Lung (tissue), 17 donors: ENCODE measurements at places on chromosomes 1 and 21. TPM values are rescaled to one million over a fixed set of nuclear protein-coding genes. Genes with fewer than 3 reads are reported as not detected.

LCE1B gene
- not detected for total RNA-seq

CRNN gene
- total RNA-seq, result not detected

RGS16 gene
- total RNA-seq, result 13.6 TPM

MTARC1 gene
- total RNA-seq, result 22.3 TPM

FMO3 gene
- 9.0 TPM for total RNA-seq

WDR64 gene
- not detected for total RNA-seq

FAM163A gene
- total RNA-seq, result 0.09 TPM

CLDN17 gene
- total RNA-seq, result not detected

VTCN1 gene
- total RNA-seq, result 3.0 TPM

CELA3A gene
- total RNA-seq, result not detected

TRAF5 gene
- 8.6 TPM for total RNA-seq

DNA sequence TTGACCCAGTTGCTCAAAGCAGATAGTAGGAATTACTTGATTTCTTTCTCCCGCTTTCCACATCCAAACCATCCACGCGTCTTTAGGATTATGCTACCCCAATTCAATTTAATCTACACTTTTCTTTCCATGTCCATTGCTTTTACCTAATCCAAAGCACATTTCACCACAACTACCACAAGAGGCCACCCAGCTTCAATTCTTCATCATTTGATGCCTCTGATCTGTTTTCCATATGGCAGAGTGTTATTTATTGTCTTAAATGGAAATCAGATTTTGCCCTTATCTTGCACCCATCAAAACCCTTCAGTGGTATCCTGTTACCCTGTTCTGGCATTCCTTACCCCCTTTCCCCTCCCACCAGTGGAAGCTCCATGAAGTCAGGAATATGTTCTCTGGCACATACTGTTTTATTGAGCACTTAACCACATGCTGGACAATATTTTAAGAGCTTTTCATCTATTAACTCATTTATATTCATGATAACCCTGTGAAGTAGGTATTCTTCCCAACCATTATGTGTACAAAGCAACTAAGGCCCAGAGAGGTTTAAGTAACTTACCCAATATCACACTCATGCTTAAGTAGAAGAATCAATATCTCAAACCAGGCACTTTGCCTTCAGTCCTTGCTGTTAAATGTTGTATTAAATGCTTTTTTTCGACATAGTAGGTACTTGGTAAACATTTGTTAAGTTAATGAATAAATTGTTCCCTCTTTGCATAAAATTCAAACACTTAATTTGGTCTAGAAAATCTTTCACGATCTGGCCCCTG, 34.6 kb downstream of the CLIC4 start:
- peaks cover 6% of the 10 kb centered on the region for H3K4me1 ChIP-seq
- no peak for DNase-seq
- H3K36me3 ChIP-seq, result no peaks in the 10 kb centered on the region
- H3K27ac ChIP-seq, result no peak overlapping the region
- H3K27me3 ChIP-seq, result no peaks in the 10 kb centered on the region

DNA sequence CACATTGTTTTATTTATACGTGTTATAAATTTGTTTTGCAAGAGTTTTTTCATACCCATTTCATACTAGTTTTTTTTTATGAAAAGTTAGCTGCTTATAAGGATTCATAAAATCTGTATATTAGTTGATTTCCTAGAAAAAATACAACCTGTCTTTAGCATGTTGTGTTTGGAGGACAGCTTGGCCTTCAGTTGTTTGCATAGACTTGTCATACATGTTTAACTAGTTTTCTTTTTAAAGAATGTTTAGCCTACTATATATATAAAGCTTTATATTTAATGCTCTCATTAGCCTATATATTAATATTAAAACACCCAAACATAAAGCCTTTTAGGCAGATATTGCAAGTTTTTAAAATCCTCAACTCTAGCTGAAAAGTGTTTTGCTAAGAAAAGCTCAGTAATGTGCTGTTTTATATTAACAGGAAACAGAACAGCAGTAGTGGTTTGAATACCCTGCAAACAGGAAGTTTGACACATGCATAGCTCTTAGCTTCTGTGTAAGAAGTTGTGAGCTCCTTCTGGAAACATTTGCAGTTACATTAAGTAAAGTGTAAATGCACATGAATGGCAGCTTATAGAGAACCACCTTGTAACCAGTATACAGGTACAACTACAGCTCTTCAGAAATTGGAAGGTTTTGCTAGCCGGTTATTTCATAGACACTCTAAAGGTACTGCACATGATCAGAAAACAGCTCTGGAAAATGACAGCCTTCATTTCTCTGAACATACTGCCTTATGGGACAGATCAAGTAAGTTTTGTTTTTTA, at the start of gene PRKACB:
Gene PRKACB, plus strand, starts transcription at position 476 of the 770 bp plus-strand sequence. Its CDS starts 91 bp downstream, at position 567.
- H3K27ac ChIP-seq, result no peak within 1 kb of the TSS
- H3K4me3 ChIP-seq, result no peak within 1 kb of the TSS
- no peaks in the 10 kb centered on the region for H3K36me3 ChIP-seq
- H3K27me3 ChIP-seq, result no peaks in the 10 kb centered on the region
- peaks cover 14% of the 10 kb centered on the region for H3K4me1 ChIP-seq

- H3K36me3 ChIP-seq, result peaks cover 5% of the 10 kb centered on the region
- no peak for DNase-seq
- no peaks in the 10 kb centered on the region for H3K27me3 ChIP-seq
- no peak overlapping the region for H3K27ac ChIP-seq
- no peak overlapping the region for H3K4me3 ChIP-seq
These were observed 9.6 kb downstream of the TMCO1 start for GRCh38 chr1:165759095-165759494.

- no peak for DNase-seq
- H3K27ac ChIP-seq, result no peak overlapping the region
- no peak overlapping the region for H3K4me3 ChIP-seq
- no peaks in the 10 kb centered on the region for H3K4me1 ChIP-seq
These were observed 359.9 kb downstream of the PCP4 start for GRCh38 chr21:40227096-40227495.

- peaks cover 29% of the 10 kb centered on the region for H3K4me1 ChIP-seq
- H3K36me3 ChIP-seq, result no peaks in the 10 kb centered on the region
These were observed 421.3 kb upstream of the ADGRL2 start for GRCh38 chr1:81379430-81379829.

GRCh38 chr1:69898403-69898947, 306.9 kb downstream of the LRRC40 start:
- H3K36me3 ChIP-seq, result no peaks in the 10 kb centered on the region
- no peak overlapping the region for H3K4me3 ChIP-seq
- no peak overlapping the region for H3K27ac ChIP-seq
- H3K27me3 ChIP-seq, result no peaks in the 10 kb centered on the region
- no peaks in the 10 kb centered on the region for H3K4me1 ChIP-seq

DNA sequence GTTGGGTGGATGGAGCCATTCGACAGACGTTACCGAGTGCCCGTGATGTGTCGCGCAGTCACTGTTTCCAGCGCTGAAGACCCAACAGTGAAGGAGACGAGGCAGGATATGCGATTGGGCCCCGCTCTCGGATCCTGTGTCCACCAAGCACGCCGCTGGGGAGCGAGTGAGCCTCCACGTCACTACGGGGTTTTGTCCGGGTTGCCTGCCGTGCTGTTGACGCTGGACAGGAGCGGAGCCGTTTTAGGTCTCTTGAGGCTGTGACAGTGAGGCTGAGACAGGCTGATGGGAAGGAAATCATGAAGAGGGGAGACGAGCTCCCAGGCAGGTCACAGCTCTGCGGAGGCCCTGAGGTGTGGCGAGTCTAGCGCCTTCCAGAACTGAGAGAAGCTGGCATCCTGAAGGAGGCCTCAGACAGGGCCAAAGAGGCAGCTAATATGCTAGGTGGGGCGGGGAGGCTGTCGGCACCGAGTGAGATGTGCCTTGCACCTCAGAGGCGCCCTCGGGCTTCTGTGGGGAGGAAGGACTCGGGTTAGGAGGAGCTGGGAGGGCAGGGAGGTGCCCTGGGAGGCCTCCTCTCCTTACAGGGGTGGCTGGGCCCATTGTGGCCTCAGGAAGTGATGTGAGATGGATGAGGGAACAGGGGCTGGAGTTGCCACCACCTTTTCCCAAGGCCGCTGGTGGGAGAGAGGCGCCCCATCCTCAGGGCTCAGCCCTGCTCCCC, 196.0 kb upstream of the TMEM51 start:
- no peaks in the 10 kb centered on the region for H3K27me3 ChIP-seq
- H3K36me3 ChIP-seq, result peaks cover 17% of the 10 kb centered on the region
- peak overlapping the region; percentile 17 for H3K27ac ChIP-seq
- H3K4me3 ChIP-seq, result no peak overlapping the region

DNA sequence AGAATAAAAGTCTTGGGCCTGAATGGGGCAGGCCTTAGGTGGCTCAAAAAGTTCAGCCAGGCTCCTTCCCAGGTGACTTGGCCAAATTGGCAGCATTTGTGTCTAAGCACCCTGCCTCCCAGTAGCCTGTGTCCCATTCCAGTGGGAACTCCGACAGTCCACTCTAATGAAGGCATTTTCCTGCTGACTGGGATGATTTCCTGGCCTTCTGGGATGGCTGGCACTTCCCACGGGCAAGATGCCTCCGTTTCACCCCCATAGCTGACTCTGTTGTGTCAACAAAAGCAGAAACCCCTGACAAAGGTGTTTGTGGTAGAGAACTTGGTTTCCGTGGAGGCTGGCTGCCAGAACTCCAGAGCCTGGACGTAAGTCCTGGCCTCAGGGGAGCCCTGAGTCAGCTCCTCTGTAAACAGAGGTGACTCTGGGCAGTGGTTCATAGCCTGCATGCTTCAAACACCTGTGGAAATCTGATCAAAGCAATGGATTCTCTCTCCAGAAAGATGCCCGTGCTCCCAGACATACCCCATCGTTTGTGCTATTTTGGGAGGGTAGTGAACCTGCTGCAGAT, 36.6 kb downstream of the WNT3A start:
- H3K27ac ChIP-seq, result no peak overlapping the region
- DNase-seq, result no peak
- H3K4me3 ChIP-seq, result no peak overlapping the region

- H3K4me1 ChIP-seq, result peaks cover 42% of the 10 kb centered on the region
- peak; percentile 62 for DNase-seq
- H3K27ac ChIP-seq, result peak overlapping the region; percentile 99
These were observed 14.3 kb downstream of the ADAMTSL4 start for GRCh38 chr1:150563340-150564038.
